CD4-positive, alpha-beta T cell treated with Interleukin-6 for 4 hours (primary cell): ENCODE measurements at places on chromosomes 1 and 21.

- no peak for DNase-seq
Observed at GRCh38 chr1:36696261-36696940, 213.7 kb upstream of the CSF3R start.

GRCh38 chr1:159802111-159802510 is at the start of gene FCRL6:
TSS of gene FCRL6 (plus strand) at chr1:159802360. CDS start at chr1:159802425, 65 bp downstream.
- no peak for DNase-seq

DNA sequence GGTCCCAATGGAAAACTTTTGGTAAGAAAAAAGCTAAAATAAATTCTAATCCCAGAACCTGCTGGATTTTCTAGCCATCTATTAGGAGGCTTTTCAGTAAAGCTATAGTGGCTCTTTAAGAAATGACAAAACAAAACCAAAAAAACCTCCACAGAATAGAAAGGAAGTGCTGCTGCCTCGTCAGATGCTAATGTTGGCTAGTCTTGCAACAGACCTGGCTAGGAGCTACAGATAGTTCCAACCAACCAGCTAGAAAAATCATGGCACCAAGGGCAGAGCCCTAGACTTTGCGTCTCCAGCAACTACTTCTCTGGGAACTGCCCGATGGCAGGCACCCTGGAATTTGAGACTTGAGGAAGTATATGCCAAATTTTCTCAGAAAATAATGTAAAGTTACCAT is 7.6 kb downstream of the CD101 start:
- peak; percentile 24 for DNase-seq

- no peak for DNase-seq
Observed at GRCh38 chr1:50570066-50570468, 146.8 kb upstream of the DMRTA2 start.

- no peak for DNase-seq
Observed at GRCh38 chr21:29102791-29103257, 27.6 kb upstream of the MAP3K7CL start.

DNA sequence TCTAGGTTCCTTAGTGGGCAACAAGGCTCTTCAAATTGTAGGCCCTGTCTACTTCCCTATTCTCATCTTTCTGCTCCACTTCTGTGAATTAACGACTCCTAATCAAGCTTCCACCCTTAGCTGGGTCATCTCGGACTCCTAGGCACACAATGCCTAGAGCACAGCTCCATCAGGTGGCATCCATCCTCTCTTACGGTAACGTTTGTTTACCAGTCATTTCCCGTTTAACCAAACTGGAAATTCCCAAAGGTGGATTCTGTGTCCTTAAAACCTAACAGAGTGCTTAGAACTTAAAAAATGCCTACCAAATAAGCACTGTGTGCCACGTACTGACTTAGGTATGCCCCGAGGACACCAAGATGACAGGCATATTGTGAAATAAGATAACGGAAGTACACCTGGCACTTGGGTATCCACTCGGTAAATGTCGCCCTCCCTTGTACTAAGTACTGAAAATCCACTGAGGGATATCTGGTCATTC is 1.5 kb downstream of the PARP1 start:
- DNase-seq, result peak; percentile 13

DNA sequence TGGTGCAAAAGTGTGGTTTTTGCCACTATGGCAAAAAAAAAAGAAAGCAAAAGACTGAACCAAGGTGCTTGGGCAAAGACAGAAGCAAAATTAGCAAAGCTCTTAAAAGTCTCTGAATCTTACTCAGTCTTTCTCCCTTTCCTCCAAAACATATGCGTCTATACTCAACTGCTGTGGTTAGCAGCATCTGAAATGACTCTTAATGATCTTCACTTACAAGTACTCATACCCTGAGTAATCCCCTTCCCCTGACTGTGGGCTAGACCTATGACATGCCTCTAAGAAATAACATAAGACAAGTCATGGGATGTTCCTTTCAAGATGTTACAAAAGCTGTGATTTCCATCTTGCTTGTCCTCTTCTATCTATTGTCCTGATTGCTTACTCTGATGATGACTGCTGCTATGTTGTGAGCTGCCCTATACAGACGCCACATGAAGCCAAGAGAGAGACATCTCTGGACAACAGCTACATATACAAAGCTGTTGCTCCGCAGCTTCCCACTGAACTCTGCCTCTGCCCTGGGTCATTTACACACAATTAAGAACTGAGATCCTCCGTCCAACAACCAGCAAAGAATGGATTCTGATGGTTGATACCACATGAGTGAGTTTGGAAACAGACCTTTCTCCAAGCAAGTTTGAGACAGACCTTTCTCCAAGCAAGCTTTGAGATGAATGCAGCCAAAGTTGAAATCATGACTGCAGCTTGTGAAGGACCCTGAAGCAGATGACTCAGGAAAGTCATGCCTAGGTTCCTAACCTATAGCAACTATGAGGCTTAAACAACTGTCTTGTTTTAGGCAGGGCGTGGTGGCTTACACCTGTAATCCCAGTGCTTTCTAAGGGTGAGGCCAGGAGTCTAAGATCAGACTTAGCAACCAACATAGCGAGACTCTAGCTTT is 55.2 kb downstream of the PUM1 start:
- DNase-seq, result peak; percentile 17

DNA sequence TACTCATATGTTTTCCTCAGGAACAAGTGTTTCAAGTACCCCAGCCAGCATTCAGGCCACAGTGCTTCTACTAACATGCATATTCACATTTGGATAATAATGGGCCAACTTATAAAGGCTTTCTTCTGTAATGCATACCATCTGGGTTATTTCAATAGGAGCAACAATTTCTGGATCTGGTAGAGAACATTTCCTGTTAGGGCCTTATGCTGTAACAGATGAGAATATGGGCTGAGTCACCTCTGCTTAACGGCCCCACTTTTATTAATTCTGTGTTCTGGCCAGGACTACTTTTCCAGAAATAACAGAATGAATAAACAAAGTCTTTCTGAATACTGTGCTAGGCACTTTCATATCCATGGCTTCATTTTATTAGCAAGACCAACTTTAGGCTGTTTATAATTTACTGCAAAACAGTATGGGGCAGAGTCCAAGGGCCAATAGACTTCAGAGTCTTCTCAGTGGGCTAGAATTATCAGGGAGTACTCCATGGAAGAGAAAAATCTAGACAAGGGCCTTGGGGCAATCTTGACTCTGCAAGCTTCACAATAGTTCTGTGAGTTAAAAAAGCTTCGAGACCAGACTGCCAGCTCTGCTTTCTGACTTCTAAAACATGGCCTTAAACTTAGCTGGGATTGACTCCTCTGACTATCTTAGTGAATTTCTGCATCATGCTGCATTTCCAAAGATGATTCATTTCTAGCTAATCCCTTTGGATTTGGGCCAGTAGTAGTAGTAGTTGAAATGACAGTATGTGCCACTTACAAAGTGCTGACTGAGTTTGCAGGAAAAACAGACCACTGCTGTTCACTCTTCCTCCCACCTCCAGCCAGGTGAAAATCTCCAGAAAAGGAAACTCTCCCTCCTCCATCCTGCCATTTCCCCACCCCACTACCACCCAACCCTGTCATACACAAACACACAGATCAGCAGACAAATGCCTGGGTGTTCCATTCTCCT is 8.2 kb upstream of the SSX2IP start:
- no peak for DNase-seq

GRCh38 chr1:183131166-183131565 is 54.9 kb upstream of the LAMC2 start:
- no peak for DNase-seq

DNA sequence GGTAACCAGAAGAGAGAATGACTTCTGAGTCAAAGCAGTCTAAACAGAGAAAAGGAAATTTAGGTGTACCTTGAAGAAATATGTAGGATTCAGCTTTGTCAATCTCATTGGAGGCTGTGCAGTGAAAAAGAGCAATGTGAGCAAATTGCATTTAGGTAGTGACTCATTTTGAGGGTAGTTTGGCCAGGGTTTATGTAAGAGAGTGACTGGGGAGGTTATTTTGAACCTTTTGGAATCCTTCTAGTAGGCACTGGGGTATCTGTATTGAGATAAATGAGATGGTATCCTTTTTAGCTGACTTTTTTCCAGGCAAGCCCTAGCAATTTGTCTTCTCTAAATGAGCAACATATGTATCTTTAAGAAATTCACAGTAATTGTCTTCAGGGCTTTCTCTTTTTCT is 95.9 kb downstream of the DISP1 start:
- no peak for DNase-seq

DNA sequence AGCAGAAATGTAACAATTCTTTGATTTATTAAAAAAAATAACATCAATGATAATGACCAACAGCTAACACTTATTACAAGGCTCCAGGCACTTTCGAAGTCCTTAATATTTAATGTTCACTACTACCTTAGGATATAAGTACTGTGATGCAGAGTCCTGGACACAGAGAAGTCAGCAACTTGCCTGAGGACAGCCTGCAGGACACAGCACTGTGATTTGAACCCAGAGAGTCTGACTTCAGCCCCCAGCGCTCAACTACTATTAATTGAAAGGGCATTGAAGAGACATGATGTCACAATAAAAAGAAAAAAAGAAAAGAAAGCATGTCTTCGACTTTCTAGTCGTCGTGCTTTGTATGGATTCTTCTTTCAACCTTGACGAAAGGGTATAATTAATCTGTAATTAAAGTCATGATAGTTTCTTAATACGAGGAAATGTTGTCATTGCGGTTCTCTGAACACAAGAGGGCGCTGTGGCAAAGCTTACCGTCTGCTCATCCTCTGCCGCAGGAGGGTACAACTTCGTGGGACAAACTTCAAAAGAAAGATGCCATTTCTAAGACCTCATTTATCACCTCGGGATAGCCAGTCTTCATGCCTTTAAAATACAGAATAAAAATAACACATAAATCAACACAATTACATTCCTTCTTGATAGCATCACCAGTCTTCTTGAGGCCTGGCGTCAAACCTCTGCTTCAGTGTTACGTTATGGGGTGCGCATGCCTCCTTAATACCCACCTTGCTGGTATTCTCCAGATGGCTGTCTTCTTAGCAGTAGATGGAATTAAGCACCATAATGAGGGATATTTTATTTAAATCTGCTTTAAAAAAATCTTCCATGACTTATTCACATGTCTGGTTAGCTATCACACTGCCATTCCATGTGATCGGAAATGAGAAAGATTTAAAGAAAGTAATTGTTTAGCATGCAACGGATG is 240.1 kb downstream of the DISC1 start:
- peak; percentile 68 for DNase-seq

DNA sequence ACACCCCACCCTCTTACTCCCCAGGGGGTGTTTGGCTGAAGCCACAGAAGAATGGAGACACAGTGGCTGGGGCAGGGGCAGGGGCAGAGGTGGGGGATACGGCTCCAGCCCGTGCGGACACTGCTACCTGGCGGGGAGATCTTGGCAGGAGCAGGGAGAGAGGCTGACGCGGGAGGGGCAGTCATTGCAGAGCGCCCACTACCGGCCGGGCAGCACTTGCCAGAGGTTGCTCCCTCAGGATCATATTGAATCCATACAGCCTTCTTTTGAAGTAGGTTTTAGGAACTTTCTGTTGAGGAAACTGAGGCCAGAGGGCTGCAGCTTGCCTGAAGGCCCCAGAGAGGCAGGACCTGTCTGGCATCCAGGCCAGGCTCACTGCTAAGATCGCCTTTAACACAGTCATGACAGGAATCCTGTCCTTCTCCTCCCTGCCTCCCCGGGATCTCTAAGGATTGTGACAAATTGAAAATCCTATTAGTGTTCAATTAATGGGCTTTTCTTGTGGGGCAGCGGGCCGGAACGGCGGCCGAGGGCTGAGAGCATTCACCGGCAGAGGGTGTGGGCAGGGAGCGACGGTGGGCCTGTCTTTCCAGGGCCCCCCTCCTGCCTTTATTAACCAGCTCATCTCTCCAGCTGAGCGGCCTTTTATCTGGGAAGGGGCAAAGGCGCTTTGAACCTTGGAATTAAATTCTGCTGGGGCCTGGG is 65.5 kb upstream of the WNT4 start:
- DNase-seq, result no peak

DNA sequence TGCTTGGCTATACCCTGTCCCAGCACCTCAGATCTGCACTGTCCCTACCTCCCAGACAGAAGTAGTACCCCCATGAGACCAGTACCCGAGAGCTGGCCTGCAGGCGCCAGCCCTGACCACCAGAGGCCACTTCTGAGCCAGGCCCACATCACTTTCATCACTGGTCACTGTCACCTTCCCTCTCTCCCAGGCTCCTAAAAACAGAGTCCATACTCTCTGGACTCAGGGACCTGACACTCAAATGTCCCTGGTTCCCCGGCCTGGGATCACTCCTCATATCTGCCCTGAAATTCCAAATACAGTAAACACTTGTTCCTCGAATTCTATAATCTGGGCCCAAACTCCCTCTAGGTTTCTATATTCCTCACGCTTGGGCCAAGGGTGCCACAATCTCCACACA is 18.7 kb downstream of the TMEM53 start:
- DNase-seq, result no peak

- DNase-seq, result no peak
Observed at GRCh38 chr1:20107796-20108195, 11.5 kb downstream of the PLA2G2D start.

DNA sequence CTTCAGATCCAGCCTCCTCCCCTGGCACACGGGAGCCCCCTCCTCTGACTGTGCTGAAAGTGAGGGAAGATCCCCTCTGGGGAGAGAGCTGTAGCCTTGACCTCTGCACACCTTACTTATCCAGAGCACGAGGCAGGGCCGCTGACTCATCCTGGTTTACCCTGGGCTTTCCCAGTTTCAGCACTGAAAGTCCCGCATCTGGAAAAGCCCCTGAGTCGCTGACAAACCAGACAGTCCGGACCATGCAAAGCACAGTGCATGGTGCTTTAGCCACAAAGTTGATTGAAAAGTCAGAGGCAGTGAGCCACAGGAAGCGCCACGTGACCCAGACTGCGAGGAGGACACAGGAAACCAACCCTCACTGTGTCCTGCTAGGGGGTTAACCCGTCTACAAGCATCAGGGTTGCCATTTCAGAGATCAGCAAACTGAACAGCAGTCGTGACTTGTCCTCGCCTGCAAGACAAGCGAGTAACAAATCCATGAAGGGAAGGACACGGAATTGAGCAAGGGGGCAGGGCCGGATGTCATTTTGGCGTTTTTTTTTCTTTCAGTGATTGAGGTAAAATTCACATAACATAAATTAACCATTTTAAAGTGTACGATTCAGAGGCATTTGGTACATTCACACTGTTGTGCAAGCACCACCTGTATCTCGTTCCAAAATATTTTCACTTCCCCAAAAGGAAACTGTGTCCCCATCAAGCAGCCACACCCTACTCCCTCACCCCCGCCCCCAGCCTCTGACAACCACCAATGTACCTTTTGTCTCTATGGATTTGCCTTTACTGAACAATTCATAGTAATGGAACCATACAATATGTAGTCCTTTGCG is 19.9 kb upstream of the IFNGR2 start:
- DNase-seq, result peak; percentile 66

DNA sequence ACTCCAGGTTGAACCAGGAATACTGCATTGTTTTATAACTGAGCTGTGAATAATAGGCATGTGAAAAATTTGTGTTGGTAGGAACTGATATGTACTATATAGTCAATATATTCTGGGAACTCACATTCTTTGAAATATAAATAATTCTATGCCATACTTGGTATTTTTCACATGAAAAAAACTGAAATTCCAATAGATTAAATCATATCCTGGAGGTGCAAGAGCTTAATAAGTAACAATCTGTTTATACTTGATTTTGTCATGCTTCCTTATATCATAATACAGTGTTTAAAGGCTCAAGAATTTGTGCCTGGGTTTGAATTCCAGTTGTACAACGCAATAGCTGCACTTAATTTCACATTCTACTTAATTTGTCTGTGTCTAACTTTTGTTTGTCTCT is 387.0 kb downstream of the USP25 start:
- no peak for DNase-seq
